ENCODE measurements at places on chromosomes 2 and 18.

DNA sequence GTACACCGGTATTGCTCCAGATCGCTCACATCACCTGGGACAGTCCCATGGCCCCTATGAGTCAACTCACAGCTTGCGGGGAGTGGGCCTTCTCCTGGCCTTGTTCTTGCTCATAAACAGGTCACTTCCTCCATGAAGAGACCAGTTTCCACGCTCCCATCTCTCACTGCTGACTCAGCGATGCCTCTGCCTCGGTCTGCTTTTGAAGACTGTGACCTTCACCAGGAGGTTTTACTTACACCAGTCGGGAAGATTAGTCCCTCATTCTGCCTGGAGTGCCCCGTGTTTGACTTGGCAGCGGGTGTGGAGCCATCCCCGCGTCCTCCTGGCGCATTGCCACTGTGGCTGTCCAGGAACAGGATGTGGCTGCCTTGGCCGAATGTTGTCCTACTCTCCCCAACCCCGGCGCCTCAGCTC is 159.8 kb downstream of the RHBDD1 start:
- no peak for DNase-seq

GRCh38 chr2:69278366-69278765 is 108.7 kb downstream of the GFPT1 start:
- no peak for DNase-seq

DNA sequence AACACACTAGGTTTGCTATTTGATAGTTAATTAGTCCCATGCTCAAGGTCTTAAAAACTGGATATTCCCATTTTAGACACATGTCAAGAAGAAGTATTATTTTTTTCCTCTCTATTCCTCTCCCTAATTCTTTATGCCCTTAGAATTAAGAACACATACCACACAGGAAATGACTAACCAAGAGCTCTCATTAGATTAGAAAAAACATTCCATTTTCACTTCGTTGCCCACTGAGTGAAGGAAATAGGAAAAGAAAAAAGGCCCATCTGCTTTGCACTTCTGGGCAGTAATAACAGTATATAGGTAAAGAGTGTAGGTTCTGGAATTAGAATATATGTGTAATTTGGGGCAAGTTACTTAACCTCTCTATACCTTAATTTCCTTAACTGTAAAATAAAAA is 26.9 kb downstream of the ACADL start:
- no peak for DNase-seq

- DNase-seq = no peak
Observed at GRCh38 chr2:157345647-157346389, 20.2 kb upstream of the ERMN start.

- no peak for DNase-seq
Observed at GRCh38 chr2:1975060-1975459, 230.7 kb upstream of the PXDN start.

DNA sequence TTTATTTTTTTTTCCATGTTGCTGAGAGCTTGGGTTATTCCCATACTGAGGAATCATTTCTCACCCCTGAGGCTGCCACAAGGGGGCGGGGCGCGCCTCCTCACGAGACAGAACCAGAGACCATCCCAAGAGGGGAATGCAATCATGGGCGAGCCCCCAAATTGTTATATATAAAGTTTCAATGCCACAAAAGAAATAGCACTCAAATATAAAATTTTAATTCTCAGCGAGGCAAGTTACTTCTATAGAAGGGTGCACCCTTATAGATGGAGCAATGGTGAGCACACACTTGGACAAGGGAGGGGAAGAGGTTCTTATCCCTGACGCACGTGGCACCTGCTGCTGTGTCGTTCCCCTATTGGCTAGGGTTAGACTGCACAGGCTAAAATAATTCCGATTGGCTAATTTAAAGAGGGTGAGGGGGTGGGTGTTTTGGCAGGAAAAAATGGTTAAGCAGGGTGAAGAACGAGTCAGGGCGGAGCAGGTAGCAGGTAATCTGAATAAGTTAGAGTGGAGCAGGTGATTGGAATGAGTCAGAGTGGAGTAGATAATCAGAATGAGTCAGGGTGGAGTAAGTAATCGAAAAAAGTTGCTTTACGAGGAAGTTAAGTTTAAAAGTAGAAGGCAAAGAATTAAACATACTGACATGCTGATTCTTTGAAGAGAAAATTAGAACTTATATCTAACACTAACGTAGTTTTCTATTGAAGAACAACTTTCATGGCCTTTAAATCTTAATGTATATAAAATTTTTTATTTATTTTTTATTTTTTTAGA is 177.5 kb downstream of the MTCL1 start:
- no peak for DNase-seq
